ENCODE measurements at places on chromosomes 12 and 14.

GRCh38 chr12:113103756-113104450, 31.7 kb downstream of the RASAL1 start:
- DNase-seq, result no peak

DNA sequence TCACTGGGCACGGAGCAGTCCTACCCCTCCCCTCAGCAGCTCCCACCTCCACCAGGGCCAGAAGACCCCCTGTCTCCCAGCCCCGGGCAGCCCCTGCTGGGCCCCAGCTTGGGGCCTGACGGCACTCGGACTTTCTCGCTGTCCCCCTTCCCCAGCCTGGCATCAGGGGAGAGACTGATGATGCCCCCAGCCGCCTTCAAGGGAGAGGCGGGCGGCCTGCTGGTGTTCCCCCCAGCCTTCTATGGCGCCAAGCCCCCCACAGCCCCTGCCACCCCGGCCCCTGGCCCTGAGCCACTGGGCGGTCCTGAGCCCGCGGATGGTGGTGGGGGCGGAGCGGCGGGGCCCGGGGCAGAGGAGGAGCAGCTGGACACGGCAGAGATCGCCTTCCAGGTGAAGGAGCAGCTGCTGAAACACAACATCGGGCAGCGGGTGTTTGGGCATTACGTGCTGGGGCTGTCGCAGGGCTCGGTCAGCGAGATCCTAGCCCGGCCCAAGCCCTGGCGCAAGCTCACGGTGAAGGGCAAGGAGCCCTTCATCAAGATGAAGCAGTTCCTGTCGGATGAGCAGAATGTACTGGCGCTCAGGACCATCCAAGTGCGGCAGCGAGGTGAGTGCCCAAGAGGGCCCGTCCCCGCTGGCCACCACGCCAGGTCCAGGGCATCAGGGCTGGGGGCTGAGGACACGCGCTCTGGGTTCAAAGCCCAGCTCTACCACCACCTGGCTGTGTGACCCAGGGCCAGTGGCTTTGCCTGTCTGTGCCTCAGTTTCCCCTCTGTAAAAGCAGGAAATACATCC, 58.6 kb downstream of the PHETA1 start:
- no peak for DNase-seq

GRCh38 chr14:51328064-51328771, 88.2 kb downstream of the TMX1 start:
- peak; percentile 44 for DNase-seq

- peak; percentile 86 for DNase-seq
Measured at GRCh38 chr12:68040450-68041075, 51.3 kb downstream of the IFNG-AS1 start.

- DNase-seq, result peak; percentile 45
Measured at GRCh38 chr12:117037289-117038022, 61.8 kb downstream of the TESC start.

DNA sequence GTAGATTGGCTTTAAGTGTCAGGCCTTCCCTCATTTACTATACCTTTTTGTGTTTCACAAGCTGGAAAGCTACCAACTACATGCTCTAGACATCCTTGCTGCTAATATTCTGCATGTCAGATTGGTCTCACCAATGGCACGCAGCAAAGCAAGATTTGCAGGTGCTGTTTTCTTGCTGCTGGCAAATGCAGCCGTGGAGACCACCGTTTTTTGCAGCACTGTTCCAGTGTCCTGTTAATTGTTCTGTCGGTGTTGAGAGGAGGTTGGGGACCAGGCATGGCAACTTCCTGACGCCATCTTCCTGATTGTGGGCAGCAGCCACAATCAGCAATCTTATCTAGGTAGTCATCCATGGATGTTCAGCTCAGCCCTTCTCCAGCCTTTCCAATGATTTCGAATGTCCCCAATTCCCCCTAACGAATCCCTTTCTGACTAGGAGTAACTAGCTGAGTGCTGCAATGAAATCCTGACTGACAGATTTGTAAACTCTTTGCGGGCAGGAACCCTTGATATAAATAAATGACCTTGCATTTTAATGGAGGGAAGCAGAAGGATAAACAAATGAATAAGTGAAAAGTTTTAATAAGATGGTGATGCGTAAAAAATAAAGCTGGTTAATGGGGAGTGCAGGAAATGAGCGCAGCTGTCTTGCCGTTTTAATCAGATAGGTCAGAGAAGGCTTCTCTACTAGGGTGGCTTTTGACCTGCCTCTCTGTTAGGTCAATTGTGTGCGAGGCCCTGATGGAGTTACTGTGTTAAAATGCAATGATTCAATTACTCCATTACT, 574 bp upstream of the CRADD start:
- DNase-seq, result no peak

GRCh38 chr14:43087666-43088065, 1419.4 kb downstream of the FSCB start:
- DNase-seq, result peak; percentile 30

DNA sequence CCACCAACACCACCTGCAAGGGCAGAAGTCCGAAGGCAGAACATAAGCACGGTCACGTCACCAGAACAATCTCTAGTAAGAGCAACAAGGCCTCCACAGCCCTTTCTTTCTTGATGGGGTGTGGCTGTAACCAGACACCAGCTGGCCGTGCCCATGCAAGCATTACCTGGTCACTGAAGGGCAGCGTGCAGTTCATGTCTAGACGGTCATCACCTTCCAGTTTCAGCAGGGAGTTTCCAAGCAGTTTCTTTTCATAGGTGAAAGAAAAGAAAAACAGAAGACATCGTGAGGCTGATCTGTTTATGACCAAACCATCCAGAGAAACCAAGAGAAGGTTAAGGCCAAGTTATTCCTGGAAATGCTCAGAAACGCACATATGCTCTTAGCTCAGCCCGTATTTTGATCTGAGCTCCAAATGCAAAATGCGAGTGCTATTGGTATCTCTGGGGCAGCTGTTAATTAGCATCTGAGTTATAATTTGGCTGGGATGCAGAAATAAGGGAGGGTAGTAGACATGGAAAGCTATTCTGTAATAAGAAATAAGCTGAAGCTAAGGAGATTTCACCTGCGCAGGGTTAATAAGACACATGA, 42.5 kb downstream of the PRKAB1 start:
- no peak for DNase-seq

DNA sequence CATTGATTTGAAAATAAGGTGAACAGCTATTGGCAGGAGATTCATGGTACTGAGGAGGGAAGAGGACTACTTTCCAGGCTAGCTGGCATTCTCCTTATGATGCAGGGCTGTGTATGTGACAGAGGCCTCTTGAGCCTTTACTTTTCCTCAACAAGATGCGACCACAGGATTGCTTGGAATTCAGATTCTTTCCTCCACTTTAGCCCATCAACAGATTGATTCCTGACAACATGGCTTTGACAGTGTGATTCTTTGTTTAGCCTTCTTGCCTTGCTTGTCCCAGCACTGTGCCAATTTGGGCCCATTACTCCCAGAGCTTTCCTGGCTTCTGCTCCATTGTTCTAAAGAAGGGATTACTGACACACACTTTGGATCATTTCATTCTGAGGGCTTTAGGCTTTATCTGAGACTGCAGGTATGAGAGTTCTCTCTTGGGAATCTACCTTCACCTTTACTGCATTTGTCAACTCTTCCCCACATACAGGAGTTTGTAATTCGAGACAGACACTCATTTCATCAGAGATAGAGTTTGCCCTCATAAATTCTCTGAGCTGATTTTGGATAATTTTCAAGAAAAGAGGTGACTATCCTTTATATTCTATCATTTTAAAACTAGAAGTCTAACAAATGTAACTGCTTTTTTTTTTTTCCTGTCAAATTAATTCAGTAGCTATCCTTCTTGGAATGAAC, 206.4 kb upstream of the GZMB start:
- DNase-seq, result no peak

- DNase-seq, result no peak
Measured at GRCh38 chr12:101231636-101232035, 21.6 kb upstream of the SLC5A8 start.

GRCh38 chr12:119363490-119363889, 29.0 kb downstream of the CCDC60 start:
- DNase-seq, result no peak

DNA sequence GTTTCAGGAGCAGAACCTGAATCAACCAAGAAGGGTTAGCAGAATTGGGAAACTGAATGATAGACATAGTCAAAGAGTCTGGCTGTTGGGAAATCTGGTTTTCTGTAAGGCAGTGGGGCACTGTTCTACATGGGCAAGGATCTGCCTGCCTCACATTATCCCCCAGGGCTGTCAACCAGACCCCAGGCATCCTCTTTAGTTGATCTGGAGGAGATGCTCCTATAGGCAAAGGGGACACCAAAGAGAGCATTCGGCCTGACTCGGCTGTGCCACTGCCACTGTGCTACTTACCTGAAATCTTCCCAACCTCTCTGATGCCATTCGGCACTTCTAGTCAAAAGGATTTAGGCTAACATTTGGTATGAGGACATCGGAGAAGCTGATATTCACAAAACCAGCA, 4.1 kb downstream of the ISCU start:
- DNase-seq, result no peak

- peak; percentile 16 for DNase-seq
Measured at GRCh38 chr14:55733599-55733998, 153.6 kb downstream of the KTN1 start.

DNA sequence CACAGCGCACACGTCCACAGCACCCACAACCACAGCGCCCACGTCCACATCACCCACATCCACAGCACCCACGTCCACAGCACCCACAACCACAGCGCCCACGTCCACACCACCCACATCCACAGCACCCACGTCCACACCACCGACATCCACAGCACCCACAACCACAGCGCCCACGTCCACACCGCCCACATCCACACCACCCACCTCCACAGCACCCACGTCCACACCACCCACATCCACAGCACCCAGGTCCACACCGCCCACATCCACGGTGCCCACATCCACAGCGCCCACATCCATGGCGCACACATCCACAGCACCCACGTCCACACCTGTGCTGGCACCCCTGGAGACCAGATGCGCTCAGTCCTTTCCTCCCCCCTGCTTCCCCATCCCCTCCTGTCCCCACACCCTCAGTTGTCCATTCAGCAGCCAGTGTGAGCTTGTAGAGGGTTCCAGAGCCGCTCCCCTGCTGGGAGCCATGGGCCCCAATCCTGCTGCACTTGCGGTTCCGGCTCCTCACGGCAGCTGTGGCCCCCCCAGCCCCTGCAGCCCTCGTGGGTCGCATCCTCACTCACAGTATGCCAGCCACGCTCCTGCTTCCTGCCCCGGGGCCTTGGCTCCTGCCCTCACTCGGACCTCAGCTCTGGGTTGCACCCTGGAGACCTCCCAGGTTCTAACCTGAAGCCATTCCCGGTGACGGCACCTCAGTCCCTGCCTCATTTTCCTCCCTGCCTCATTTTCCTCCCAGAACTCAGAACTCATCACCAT, 37.8 kb downstream of the GALNT9 start:
- no peak for DNase-seq

DNA sequence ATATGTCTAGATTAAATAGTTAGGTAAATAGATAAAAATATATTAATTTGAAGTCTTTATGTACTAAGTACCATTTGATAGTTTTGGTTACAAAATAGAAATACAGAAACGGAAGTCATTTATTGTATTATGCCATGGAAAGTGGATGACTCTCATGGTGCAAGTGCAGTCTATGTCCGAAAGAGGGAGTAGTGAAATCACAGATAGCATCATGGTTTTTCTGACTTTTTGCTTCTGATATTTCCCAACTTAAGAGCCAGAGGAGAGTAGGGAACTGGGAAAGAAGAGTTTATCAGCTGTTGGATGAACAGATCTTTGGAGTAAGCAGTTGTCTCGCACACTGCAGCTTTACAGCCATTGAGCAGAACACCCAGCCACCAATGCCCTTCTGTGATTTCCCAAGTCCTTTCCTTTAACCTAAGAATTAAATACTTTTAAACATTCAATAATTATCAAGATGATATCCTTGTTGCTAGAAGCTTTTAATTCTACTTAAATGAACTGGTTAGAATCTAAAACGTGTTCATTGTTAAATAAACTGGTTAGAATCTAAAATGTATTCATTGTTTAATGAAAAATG, 18.4 kb upstream of the SRGAP1 start:
- DNase-seq, result peak; percentile 69

- no peak for DNase-seq
Measured at GRCh38 chr14:78074561-78074960, 95.6 kb upstream of the NRXN3 start.
